ENCODE measurements at places on chromosomes 11 and 22.

DNA sequence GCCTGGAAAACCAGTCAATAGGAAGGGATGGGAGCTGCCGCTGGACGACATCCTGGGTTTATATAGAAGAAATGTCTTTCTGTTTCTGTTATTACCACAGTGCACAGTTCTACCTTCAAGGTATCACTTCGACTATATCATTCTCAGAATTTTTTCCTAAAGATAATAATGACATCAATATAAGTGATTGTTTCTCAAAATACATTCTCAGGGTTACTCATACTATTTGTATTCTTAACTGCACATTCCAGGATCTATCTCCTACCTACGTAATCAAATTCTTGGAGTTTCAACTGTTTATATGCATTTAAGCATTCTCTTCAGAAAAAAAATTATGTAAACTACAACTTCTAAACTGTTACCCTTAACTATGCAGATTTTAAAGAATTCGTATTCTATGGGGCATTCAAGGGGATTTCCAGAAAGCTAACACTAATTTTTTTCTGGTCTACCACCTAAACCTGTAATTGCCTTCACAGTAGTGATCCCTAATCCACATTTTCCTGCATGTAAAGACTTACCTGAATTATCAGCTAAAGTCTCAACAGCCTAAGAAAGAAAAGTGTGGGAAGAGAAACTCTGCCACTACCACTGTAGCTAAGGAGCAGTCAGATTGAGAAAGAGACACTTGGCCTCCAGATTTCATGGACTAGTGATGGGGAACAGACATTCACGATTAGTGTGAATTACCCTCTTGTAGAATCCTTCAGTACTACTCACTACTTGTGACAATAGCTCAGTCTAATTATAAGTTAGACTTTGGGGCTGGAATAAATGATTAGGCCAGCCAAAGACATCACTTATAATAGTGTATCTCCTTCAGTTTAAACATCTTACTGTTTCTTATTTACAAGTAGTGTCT is at the start of gene OR51B5:
OR51B5 (minus strand) TSS at position 51 of the 862 bp plus-strand sequence; CDS start at position 51, 0 bp downstream.
- DNase-seq = no peak

DNA sequence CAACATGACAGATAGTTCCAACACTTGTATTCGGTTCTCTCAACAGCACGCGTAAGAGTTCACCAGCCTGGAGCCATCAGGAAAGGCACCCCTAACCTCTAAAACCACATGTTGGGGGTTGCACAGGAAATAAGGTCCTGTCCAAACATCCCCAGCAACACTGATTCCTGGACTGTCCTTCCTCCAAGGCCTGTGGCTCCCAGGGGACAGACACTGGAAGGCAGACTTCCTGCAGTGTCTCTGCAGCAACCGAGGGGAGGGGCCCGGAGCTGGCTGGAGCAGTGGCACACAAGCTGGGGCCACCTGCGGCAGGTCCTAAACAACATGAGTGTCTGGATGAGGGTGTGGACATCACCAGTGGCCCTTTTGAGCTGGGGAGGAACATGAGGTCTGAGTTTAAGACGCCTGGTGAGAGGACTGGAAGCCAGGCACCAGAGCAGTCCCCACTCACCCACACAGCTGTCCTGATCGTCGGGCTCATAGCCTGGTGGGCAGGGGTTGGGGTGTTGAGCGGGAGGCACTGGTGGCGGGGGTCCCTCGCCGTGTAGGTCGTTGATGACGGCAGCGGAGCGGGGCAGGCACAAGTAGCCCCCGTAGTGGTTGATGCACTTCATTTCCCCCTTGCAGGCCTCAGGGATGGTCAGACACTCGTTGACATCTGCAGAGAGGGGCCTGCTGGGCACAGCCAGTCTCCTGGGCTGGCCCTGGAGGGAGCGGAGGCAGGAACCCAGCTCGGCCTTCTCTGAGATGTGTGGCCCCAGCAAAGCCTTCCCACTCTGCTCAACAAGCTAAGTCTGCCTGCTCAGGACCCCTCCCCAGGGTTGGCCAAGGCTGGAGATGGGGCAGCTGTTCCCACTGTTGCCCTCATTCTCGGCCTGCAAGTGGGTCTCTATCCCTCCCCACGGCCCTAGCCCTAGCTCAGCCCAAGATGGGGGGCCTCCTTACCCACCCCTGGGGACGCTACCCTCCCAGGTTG is 1.6 kb downstream of the EFEMP2 start:
- peak; percentile 73 for DNase-seq

- DNase-seq = no peak
Observed at GRCh38 chr22:21677606-21678443, 12.0 kb downstream of the PPIL2 start.

DNA sequence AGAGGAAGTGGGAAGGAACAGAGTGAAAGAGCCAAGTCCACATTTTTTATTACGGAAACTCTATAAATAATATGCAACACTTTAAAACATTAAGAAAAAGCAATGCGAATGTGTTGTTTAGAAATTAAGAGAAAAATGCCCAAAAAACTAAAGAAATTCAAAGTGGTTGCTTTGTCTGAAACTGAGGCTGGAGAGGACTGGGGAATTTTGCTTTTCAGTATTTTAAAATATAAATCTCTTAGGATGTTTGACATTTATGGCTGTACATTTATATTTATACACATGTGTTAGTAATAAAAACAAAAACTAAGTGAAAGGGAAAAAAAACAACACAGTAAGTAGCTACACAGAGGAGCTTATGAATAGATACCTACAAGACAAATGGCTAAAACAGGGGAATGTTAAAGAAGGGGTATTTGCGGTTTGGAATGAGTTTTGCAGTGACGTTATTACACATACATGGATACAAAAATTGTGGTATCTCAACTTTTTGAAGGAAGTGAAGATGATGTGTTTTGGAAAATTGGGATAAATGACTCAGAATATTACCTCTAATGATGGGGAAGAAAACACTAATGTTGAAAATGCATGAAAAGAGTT is 97.0 kb upstream of the DRD2 start:
- DNase-seq = peak; percentile 51

DNA sequence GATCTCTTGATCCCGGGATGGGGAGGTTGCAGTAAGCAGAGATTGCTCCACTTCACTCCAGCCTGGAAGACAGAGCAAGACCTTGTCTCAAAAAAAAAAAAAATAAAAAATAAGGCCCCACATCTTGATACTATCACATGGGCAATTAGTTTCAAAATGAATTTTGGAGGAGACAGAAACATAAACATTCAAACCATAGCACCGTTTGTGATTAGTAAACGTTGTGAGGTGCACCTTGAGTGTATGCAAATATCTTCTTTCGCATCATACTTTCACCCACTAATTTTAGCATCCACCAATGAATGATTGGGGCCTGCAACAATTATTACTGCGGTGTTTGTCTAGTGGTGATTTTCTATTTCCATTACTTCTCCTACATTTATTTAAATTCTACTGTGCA is 11.0 kb upstream of the SPDYC start:
- DNase-seq = no peak
